ENCODE measurements at places on chromosomes 7 and 10. TPM values are rescaled to one million over a fixed set of nuclear protein-coding genes. Genes with fewer than 3 reads are reported as not detected.

SPDYE6 gene
- polyA plus RNA-seq: 0.73 TPM

COL17A1 gene
- not detected for polyA plus RNA-seq

OPN1SW gene
- polyA plus RNA-seq: not detected

TECPR1 gene
- polyA plus RNA-seq: 17.3 TPM

SPDYE8 gene
- not detected for polyA plus RNA-seq

GIMAP5 gene
- polyA plus RNA-seq: 415 TPM

RBM33 gene
- 17.2 TPM for polyA plus RNA-seq

GPR15LG gene
- not detected for polyA plus RNA-seq

LIPF gene
- polyA plus RNA-seq: not detected

BMPER gene
- polyA plus RNA-seq: not detected

GSDME gene
- 0.46 TPM for polyA plus RNA-seq
